A549 treated with CORT108297 at 1 μM for 4 hours (cell line): ENCODE measurements at places on chromosomes 13 and 19. TPM values are rescaled to one million over a fixed set of nuclear protein-coding genes. Genes with fewer than 3 reads are reported as not detected.

ZNF333 gene
- total RNA-seq: 2.3 to 3.8 TPM (median 3.0 TPM) in 5 replicates

C13orf46 gene
- total RNA-seq: 0.08 to 0.20 TPM (median 0.19 TPM) in 5 replicates

CBARP gene
- total RNA-seq: 2.3 to 4.9 TPM (median 4.5 TPM) in 5 replicates

BRSK1 gene
- total RNA-seq: 3.3 to 5.4 TPM (median 4.0 TPM) in 5 replicates

LILRB5 gene
- total RNA-seq: 0.03 to 0.06 TPM in 2 of 5 replicates, not detected in the others

BCL3 gene
- 52.2 to 105 TPM (median 89.5 TPM) in 5 replicates for total RNA-seq

IGFLR1 gene
- total RNA-seq: 12.9 to 14.2 TPM (median 13.3 TPM) in 5 replicates

NHLRC3 gene
- 4.7 to 6.0 TPM (median 5.6 TPM) in 5 replicates for total RNA-seq

MTRF1 gene
- 5.3 to 6.0 TPM (median 5.9 TPM) in 5 replicates for total RNA-seq
